ENCODE measurements at places on chromosomes 7 and 10.

GRCh38 chr10:58740620-58741369 is 228.1 kb downstream of the BICC1 start:
- no peak for DNase-seq

GRCh38 chr7:110944966-110945644 is 145.8 kb upstream of the LRRN3 start:
- no peak for DNase-seq

DNA sequence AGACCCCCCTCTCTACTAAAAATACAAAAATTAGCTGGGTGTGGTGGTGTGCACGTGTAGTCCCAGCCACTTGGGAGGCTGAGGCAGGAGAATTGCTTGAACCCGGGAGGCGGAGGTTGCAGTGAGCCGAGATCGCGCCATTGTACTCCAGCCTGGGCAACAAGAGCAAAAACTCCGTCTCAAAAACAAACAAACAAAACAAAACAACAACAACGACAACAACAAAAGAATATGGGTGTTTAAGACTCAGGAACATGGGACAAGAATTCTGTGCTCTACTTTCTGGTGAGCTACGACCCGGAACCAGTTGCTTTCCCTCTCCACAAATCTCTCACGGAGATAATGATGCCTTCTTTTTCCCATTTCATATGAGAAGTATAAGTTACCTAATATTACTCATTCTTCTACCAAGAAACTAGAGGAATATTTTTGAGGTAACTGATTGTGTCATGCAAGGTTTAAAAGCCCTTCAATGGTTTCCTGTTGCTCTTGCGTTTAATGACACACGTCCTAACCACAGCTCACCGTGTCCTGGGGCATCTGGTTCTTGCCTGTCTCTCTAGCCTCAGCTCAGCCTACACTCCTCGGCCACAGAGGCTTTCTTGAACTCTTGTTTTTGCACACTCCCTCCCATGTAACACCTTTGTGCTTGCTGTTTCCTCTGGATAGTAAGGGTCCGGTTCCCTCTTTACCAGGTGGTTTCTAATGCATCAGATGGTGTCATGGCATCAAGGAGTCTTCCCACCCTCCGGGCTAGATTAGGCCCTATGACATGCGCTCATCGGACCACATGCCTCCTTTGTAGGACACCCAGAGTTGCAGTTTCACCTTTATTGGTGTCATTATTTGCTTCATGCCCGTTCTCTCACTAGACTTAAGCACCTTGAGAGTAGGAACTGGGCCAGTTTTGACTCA is 67.5 kb downstream of the PFKFB3 start:
- DNase-seq: peak; percentile 84

DNA sequence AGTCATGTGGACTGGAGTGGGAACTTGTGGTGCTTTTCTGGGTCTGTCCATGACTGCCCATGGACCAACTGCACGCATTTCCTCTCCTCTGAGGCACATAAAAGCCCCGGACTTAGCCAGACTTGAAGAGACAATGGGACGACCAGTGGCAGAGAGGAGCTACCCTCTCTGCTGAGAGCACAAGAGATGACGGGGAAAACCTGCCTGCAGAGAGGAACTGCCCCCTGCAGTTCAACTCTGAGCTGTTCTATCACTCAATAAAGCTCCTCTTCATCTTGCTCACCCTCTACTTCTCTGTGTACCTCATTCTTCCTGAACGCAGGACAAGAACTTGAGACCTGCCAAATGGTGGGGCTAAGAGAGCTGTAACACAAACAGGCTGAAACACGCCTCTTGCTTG is 184.5 kb downstream of the ZNF438 start:
- DNase-seq: no peak
